AG08395 (cell line): ENCODE measurements at places on chromosomes 13 and 19.

GRCh38 chr13:48476686-48477085, 56.2 kb downstream of the RCBTB2 start:
- DNase-seq = no peak

- DNase-seq = no peak
These were observed at the start of gene CFAP97D2 for GRCh38 chr13:114179087-114179658. Gene CFAP97D2 (plus strand): TSS chr13:114179257. CDS start chr13:114179331, 74 bp downstream.

DNA sequence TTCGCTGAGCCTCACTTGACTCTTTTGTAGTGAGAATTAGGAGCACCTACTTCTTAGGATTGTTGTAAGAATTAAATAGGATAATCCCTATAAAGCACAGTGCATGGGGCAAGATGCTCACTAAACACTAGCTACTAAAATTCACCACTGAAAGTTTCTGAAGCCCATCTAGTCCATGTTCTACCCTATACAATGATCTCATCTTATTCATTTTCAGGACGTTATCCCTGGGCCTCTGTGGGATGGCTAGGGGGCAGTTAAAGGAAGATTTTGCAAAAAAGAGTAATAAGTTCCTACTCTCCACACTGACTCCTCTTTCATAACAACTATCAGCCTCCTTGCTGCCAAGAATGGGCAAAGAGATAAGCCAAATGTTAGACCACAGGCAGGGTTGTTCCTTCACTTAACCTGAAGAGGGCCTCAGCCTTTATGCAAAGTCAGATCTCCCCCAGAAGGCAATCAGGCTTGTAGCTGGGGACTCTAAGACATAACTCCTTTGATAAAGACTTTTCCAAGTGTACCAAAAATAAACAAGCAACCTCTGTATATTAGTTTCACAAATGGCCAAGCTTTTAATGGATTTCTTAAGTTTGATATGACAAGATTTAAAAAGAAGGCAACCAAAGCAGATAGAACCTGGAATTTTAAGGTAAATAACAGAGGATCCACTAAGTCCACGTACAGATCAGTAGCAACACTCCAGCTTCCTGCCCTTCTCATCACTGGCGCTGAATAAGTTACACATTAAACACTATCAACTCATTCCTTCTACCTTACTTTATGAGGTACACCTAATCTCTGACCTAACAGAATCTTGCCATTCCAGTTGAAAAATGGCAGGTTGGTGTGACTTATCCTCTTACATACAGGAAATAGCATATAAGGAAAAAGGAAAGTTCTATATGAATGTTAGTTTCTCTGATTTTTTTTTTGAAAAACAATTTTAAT, 44.4 kb downstream of the ELF1 start:
- DNase-seq = peak; percentile 20

DNA sequence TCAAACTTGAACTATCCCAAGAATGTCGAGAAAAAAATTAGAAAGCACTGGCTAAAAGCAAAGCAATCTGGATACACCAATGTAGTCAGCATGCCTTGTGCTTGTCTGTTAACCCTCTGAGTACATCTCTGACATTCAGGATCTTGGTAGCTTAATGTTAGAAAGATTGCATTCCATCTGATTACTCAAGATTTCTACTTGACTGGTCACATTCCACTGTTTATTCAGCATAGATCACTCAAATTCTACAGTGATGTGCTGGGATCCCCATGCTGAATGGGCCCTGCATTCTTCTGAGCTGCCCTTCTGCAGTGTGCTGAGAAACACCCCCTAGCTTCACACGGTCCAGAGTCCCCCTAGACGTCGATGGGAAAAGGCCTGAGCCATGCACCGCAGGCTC, 295.4 kb upstream of the MAB21L1 start:
- peak; percentile 90 for DNase-seq

- DNase-seq = no peak
These were observed 1954.1 kb downstream of the PCDH9 start for GRCh38 chr13:65275838-65276630.

GRCh38 chr13:99661791-99662190, 160.5 kb downstream of the TM9SF2 start:
- no peak for DNase-seq

- peak; percentile 85 for DNase-seq
These were observed 179.9 kb downstream of the VWA8 start for GRCh38 chr13:41780715-41781706.

DNA sequence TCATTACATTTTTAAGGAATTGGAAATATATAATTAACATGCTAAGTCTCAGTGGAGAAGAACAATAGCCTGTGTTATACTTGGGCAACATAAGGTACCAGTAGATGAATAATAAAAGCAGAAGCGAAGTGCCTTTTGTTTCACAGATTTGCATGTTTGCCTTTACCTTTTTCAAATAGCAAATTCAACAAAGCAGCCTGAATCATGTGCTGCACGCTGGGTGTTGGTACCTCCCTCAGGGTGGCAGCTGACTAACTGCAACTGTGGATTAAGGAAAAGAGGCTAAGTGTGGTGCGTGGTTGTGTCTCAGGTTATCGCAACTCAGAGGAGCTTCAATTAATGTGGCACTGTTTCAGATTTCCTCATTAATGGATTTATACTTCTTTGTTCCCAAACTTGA, 189.0 kb downstream of the LMO7 start:
- no peak for DNase-seq

GRCh38 chr13:110113284-110113764, 193.6 kb downstream of the COL4A1 start:
- peak; percentile 62 for DNase-seq

- DNase-seq = no peak
These were observed 118.0 kb upstream of the POSTN start for GRCh38 chr13:37716420-37717195.

GRCh38 chr13:35964863-35965180, 166.4 kb downstream of the DCLK1 start:
- DNase-seq = no peak

DNA sequence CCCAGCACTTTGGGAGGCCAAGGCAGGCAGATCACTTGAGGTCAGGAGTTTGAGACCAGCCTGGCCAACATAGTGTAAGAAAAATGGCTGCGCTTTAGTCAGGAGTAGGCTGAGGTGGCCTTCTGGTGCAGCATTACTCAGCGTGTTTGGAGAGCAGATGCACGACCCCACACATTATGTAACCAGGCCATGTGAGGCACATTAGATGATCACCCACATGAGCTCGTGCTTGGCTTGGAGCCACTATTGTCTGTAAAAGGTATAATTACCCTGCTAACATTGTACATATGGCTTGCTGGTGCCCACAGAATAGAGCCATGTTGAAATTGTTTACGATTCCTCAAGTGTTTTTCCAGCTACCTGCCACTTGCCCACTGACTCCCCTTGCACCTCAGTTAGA, 24.0 kb upstream of the SCEL start:
- no peak for DNase-seq

- no peak for DNase-seq
These were observed 24.5 kb downstream of the ZDHHC20 start for GRCh38 chr13:21434588-21434987.

DNA sequence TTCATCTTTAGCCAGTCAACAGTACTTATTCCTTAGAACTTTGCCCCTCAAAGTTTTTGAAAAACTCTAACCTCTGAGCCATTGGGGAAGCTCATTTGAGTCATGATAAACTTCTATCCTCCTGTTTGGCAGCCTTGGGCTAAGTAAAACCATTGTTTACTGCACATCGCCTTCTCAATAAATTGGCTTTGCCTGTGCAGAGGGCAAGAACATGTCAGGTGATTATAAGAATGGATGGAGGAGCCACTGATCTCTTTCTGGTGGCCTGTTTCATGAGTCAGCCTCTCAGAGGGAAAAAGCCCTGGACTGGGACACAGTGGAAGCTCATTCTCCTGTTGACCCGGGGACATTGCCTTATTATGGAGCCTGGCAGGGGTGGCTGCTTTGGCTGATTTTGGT, 19.4 kb upstream of the PSG4 start:
- no peak for DNase-seq

- peak; percentile 37 for DNase-seq
These were observed 143.9 kb upstream of the ZNF536 start for GRCh38 chr19:30228113-30228834.

DNA sequence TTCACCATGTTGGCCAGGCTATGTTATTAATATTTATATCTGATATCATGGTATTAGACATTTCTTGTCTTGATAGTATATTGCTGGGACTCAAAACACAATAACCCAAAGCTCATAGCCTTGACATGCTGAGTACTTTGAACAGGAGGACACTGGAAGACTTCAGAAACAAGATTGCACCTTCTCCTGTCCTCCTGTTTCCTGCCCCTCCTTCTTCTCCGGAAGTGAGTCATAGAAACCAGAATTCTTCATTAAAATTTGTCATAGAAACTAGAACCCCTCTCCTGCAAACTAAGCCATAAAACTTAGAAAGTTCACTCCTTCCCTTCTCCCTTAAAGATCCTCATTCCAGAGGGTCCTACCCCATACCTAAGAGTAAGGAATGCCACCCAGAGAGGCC, 400.2 kb downstream of the SLITRK5 start:
- DNase-seq = no peak

- DNase-seq = peak; percentile 71
These were observed 1.2 kb upstream of the EEF2 start for GRCh38 chr19:3986260-3987041.

DNA sequence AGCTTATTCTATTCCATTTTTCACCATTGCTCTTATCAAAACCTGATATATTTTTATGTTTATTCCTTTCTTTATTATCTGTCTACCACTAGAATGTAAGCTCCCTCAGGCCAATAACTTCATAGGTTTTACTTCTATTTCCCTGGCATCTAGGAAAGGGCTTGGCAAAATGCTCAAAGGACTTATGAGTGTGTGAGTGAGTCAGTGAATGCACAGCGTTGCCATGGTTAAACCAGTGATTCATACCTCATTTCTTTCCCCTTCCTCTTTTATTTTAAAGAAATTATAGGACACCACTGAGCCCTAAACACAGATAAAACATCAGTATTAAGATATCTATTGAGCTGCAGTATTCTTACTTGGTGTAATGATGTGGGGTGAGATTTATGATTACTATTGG, 162.1 kb downstream of the GPC6 start:
- no peak for DNase-seq

- no peak for DNase-seq
These were observed 32.8 kb downstream of the ANKRD10 start for GRCh38 chr13:110881839-110882627.

DNA sequence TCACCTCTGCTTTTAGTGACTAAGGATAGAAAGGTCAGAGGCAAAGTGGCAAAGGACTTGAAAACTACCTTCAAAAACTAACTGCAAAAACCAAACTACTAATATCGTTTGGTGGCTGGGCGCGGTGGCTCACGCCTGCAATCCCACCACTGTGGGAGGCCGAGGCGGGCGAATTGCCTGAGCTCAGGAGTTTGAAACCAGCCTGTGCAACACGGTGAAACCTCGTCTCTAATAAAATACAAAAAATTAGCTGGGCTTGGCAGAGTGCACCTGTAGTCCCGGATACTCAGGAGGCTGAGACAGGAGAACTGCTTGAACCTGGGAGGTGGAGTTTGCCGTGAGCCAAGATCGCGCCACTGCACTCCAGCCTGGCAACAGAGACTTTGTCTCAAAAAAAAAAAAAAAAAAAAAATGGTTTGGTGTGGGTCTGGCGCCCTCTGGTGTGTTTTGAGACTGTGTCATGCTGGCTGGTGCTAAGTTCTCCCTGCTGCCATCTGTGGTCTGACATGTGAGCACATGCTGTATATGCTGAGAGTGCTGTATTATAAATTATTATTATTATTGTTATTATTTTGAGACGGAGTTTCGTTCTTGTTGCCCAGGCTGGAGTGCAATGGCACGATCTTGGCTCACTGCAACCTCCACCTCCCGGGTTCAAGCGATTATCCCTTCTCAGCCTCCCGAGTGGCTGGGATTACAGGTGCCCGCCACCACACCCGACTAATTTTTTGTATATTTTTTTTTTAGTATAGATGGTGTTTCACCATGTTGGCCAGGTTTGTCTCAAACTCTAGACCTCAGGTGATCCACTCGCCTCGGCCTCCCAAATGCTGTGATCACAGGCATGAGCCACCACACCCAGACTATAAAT, 36.0 kb upstream of the RNF17 start:
- peak; percentile 90 for DNase-seq

GRCh38 chr13:93345770-93346169, 119.2 kb downstream of the GPC6 start:
- peak; percentile 8 for DNase-seq

- no peak for DNase-seq
These were observed 7.0 kb upstream of the PLA2G4C start for GRCh38 chr19:48117515-48118130.

DNA sequence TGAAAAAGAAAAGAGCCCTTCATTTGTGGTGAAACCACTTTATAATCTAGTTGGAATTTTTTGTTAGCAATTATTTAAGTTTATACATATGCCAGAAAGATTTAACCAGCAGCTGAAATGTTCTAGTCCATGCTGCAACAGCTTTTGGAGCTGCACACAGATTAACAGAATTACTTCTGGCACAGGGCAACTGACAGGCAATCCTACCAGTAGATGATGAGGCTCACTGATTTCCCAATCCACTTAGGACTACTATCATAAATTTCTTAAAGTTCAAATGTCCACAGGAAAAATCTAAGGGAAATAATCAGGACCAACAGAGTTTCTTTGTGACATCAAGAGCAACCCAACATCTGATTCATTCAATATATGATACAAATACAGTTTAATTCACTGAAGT, 78.8 kb downstream of the CRYL1 start:
- DNase-seq = no peak

DNA sequence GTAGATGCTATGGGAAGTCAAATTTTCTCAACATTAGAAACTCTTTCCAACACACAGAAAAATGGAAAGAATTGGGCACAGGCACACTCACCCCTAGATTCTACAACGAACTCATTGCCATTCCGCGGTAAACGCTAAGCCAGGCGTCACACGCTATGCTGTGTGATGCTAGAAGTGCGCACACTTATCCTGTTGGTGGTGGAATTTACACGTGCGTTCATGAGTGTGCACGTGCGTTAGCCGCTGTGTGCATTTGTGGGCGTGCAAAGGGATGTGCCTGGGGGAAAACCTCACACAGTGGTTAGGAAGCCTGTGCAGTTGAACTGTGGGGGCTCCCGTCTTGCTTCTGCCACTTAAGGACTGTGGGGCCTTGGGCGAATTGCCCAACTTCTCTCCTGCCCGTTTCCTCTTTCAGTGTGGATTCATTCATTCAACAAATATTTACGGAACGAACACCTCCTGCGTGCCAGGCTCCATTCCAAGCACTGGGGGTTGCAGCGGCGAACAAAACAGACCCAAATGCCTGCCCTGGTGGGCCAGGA, 7.7 kb downstream of the NFILZ start:
- DNase-seq = no peak
